Prostate gland (tissue), 2 donors: ENCODE measurements at places on chromosomes 1 and 21. TPM values are rescaled to one million over a fixed set of nuclear protein-coding genes. Genes with fewer than 3 reads are reported as not detected.

DNA sequence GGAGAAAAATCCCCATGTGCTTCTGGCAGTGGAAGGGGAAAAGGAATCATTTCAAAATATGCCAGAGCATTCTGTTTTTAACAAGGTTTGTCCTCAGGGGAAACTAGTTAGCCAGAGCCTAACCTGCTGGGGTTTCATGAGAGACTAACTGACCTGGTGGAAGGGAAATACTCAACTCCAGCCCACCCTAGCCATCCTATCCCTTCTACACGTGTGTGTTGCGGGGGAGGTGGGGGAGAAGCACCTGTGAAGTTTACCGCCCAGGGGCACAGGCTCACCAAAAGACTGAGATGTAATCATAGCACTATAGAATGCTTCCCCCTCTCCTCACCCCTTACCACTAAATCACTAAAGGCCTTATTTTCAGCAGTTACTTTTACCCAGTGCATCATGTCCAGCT is 139.5 kb downstream of the GRIK3 start:
- no peaks in the 10 kb centered on the region for H3K27me3 ChIP-seq
- H3K4me1 ChIP-seq, result no peaks in the 10 kb centered on the region
- DNase-seq, result no peak
- no peak overlapping the region for H3K27ac ChIP-seq
- no peak overlapping the region for H3K4me3 ChIP-seq

GRCh38 chr1:60848583-60849188 is 233.7 kb upstream of the NFIA start:
- no peaks in the 10 kb centered on the region for H3K4me1 ChIP-seq
- H3K27me3 ChIP-seq, result no peaks in the 10 kb centered on the region
- no peak for DNase-seq

DNA sequence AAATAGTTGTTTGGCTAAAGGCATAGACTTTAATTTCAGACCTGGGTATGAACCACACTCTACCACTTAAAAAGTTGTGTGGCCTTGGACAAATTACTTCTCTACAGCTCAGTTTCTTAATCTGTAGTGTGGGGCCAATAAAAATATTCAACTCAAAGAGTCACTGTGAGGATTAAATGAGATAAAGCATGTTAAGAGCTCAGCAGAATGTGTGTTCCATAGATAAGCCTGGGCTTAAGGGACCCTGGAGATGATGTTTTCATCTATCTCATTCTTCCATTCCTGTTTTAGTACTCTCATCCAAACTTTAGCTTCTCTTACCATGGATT is 17.7 kb downstream of the S100A10 start:
- no peak overlapping the region for H3K4me3 ChIP-seq
- DNase-seq, result no peak
- no peaks in the 10 kb centered on the region for H3K4me1 ChIP-seq
- no peaks in the 10 kb centered on the region for H3K36me3 ChIP-seq
- no peak overlapping the region for H3K27ac ChIP-seq
- H3K27me3 ChIP-seq, result no peaks in the 10 kb centered on the region

GRCh38 chr21:8994640-8995511 is 1526.5 kb upstream of the TPTE start:
- no peak for DNase-seq
- no peak overlapping the region for H3K4me3 ChIP-seq
- no peaks in the 10 kb centered on the region for H3K36me3 ChIP-seq
- no peak overlapping the region for H3K27ac ChIP-seq

DNA sequence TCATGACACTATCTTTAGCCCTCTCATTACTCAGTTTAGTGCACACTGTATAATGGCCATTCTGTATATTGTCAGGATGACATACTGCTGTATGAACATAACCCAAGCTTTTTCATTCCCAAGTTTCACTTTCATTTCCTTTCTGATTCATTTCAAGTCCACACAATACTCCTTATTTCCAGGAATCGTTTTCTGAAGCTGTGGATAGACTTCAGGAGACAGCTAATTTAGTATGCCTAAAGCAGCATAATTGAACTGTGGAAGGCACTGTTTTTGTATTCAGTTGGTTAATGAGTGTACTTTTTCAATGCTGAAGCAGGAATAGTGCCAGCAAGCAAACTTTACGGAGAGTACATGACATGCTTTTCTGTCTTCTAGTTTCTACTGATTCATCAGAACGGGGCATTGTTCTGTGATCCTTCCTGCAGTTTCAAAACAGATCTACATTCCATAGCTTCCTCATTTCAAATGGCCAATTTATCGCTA is 578.5 kb upstream of the ZP4 start:
- no peaks in the 10 kb centered on the region for H3K36me3 ChIP-seq
- DNase-seq, result no peak
- H3K27me3 ChIP-seq, result no peaks in the 10 kb centered on the region
- H3K4me1 ChIP-seq, result no peaks in the 10 kb centered on the region
- no peak overlapping the region for H3K4me3 ChIP-seq
- H3K27ac ChIP-seq, result no peak overlapping the region

Gene RAD54L
- total RNA-seq, result 8.2 TPM
